ENCODE measurements at places on chromosomes 1 and 21. TPM values are rescaled to one million over a fixed set of nuclear protein-coding genes. Genes with fewer than 3 reads are reported as not detected.

GRCh38 chr1:59427155-59427554 lies 130.3 kb downstream of the FGGY start:
- DNase-seq = no peak

DNA sequence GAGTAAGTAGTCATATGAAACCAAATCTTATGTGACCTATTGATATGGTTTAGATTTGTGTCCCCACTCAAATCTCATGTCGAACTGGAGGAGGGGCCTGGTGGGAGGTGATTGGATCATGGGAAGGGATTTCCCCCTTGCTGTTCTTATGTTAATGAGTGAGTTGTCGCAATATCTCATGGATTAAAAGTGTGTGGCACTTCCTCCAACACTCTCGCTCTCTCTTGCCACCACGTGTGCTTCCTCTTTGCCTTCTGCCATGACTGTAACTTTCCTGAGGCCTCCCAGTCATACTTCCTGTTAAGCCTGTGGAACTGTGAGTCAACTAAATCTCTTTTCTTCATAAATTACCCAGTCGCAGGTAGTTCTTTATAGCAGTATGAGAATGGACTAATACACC lies 241.2 kb downstream of the RGS7 start:
- DNase-seq = no peak

- DNase-seq = no peak
Observed at GRCh38 chr1:115499253-115499652, 142.5 kb upstream of the VANGL1 start.

The MPZL1 gene
- 99.4 TPM for total RNA-seq

DNA sequence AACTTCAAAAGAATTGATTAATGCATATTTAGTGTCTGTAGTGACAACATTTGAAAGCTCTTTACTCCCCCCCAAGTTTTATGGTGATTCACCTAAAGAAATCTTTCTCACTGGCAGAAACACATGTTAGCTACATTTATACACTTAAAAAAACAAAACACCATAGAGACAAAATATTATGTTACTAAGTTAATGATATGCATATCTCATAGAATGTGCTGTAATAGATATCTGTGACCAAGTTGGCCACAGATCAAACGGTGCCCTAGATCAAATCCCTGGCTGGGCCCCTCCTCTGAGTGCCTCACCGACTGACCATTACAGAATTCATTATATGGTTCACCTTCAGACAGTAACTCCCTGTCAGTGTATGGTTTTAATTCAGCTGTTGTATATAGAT lies 322.1 kb upstream of the LYPLAL1 start:
- DNase-seq = no peak

GRCh38 chr1:114262337-114262736 lies 108.7 kb upstream of the SYT6 start:
- DNase-seq = no peak

GRCh38 chr1:12185036-12185917 lies 18.5 kb downstream of the TNFRSF1B start:
- peak; percentile 42 for DNase-seq

GRCh38 chr1:231715816-231716722 lies 89.5 kb downstream of the DISC1 start:
- DNase-seq = no peak

The KCNJ6 gene
- total RNA-seq = not detected

The ADAM15 gene
- total RNA-seq = 268 TPM

- DNase-seq = no peak
Observed at GRCh38 chr1:114011796-114012195, 32.5 kb downstream of the OLFML3 start.

- DNase-seq = no peak
Observed at GRCh38 chr1:77484926-77485325, 197.5 kb downstream of the ZZZ3 start.

DNA sequence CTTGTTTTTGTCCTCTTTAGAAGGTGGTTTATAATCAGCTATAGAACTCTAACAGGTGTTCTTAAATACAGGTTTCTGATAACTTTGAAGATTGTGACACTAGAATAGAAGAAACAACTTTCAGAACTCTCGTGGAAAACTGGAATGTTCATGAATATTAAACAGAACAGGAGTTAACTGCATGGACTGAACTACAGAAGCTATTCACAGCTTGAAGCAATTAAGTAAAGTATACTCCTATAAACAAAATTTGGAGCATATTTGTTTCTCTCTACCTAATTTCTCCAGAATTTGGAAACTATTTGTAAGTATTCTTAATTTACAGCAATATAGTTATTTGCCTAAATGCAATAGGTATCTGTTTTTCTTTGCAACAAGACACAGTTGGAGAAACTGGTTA lies 824.8 kb downstream of the ADGRL2 start:
- DNase-seq = peak; percentile 9

The CITED4 gene
- total RNA-seq = 10.9 TPM

The CA6 gene
- not detected for total RNA-seq

The SAMSN1 gene
- 5.3 TPM for total RNA-seq

GRCh38 chr1:208288495-208288894 lies 44.3 kb upstream of the PLXNA2 start:
- DNase-seq = no peak

DNA sequence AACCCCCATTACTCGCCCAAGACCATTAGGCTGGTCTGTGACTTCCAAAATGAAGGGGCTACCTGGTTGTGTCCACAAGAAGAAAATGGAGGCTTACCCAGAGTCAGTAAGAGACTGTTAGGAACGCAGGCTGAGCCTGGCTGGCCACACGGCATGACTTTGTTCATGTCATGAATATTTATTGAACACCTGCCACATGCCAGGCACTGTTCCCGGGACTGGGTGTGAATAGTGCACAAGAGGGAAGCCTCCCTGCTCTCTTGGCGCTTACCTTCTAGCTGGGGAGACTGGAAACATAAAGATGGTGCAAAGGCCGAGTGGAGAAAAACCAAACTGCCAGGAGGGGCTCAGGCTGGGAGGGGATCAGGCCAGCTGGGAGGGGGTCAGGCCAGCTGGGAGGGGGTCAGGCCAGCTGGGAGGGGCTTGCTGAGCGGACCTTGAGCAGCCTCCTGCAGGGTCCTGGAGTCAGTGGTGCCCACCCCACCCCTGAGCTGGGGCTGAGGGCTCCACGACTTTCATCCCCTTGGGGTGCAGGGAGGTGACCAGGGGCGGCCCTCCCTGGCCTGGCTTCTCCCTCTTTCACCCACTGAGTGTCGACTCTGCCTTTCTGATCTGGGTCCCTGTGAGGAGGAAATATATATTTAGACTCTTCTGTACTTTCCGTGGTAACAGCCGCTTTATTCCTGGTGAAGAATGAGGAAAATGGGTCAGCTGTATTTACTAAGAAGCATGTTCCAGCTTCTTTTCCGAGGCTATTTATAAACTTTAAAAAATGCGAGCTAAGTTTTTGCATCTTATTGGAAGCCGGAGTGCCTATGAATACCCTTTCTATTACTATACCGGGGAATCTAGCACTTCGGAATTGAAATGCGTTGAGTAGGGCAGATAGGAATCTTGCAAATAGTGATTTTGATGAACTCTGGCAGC lies 139.0 kb downstream of the CAMTA1 start:
- no peak for DNase-seq

DNA sequence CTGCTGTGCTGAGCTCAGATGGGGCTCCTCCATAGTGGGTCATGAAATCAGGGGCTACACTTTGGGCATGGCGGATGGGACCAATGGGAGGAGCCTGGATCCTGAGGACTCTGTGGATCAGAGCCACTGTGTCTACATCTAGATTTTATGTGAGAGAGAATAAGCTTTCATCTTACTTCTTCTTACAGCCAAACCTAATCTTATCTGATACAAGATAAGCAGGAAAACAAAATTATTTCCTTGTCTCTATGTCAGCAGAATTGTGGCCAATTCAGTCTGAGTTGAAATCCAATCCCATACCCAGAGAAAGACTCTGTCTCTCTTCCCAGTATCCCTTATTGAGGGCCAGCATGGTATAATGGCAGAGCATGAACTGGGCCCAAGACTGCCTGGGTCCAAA lies 56.2 kb downstream of the KIF14 start:
- no peak for DNase-seq

DNA sequence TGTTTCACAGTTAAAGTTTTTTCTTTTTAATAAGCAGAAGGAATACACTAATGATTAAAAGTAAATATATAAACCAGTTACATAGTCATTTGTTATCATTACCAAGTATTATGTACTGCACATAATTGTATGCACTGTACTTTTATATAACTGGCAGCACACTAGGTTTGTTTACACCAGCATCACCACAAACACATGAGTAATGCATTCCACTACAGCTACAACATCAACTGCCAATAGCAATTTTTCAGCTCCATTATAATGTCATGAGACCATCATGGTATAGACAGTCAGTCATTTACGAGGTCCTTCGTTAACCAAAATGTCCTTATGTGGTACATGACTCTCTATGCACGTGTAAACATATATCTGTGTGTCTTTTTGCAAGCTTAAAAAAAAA lies 35.2 kb downstream of the SCYL3 start:
- no peak for DNase-seq

DNA sequence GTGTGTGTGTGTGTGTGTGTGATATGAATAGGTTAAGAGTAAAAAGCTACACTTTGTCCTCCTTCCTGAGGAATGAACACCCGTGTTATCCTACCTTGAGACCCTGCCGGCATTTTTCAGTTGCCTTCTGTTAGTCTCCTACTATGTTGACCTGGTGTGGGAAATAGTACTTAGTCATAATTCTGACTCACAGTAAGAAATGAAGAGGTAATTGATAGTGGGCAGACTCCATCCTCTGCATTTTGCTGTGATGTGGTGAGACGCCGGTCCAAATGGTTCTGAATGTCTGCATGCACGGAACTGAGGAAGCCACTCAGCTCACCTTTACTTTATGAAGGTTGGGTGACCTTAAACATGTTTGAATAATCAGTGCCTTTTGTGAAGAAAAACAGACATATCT lies 12.6 kb downstream of the CD101 start:
- DNase-seq = no peak

GRCh38 chr1:53525595-53525994 lies 66.4 kb downstream of the DMRTB1 start:
- no peak for DNase-seq

The RIMS3 gene
- 0.14 TPM for total RNA-seq

GRCh38 chr1:168005529-168005928 lies 68.7 kb upstream of the MPC2 start:
- no peak for DNase-seq

GRCh38 chr1:207240325-207241101 lies 81.0 kb upstream of the CD55 start:
- DNase-seq = peak; percentile 59

The ANGPTL1 gene
- not detected for total RNA-seq

GRCh38 chr1:116853680-116854402 lies 55.9 kb upstream of the PTGFRN start:
- DNase-seq = peak; percentile 94

- no peak for DNase-seq
Observed at GRCh38 chr1:229117664-229118300, 153.1 kb upstream of the RAB4A start.

- DNase-seq = no peak
Observed at GRCh38 chr1:97827887-97828286, 92.9 kb downstream of the DPYD start.

- DNase-seq = peak; percentile 87
Observed at GRCh38 chr1:175520186-175520585, 223.2 kb downstream of the TNR start.

DNA sequence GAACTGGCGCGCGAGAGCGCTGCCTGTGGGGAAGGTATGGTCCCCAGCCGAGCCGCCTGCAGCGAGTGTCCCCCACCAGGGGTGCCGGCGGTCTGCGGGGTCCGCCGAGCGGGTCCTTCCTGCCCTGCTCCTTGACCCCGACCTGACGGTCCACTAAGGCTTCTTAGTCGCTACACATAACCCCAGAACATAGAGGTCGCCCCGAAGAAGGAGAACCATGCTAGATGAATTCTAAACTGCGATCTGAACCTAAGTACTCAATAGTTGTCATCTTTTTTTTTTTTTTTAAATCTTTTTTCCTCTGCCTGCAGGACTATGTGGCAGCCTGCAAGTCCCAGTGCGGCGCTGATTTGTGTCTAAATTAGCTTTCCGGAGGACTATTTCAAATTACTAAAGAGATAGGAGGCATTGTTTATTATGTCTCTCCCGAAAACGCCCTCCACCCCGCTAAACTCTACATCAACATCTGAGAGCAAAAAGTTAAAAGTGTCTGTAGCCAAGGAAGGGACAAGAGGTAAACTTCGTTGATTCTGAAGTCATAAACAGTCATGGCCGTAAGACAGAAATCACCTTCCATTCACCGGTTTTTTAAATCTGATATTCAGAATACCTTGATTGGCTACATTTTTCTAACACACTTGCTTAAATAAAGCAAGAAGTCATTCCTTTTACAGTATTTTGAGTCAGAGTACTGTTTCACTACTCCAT lies 476 bp downstream of the AXDND1 start:
- no peak for DNase-seq

GRCh38 chr1:224054012-224054411 lies 59.9 kb upstream of the FBXO28 start:
- peak; percentile 67 for DNase-seq

GRCh38 chr1:70720521-70720920 lies 309.5 kb downstream of the CTH start:
- DNase-seq = no peak

GRCh38 chr1:11523746-11524464 lies 45.0 kb downstream of the DISP3 start:
- no peak for DNase-seq

- DNase-seq = peak; percentile 16
Observed at GRCh38 chr1:233168384-233168783, 127.1 kb downstream of the PCNX2 start.

The SIM2 gene
- not detected for total RNA-seq

- DNase-seq = no peak
Observed at GRCh38 chr1:241846375-241846774, 1.6 kb upstream of the EXO1 start.

GRCh38 chr1:205047764-205048231 lies 4.8 kb downstream of the CNTN2 start:
- no peak for DNase-seq

GRCh38 chr1:179120736-179121135 lies 38.9 kb downstream of the TOR3A start:
- no peak for DNase-seq

DNA sequence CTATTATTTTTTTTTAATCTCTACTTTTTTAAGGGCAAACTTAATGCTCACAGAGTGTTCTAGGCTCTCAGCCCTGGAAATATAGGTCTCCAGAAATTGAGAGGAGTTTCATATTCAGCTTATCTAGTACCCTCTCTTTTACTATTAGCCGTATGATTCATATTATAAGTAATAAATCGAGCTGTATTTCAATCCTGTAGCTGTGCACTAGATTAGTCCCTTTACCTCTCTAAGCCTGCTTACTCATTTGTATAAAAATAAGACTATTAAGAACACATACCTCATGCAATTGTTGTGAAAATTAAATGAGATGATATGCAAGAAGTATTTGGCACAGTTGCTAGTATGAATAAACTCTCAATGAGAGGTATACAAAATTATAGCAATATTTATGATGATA lies 128.2 kb upstream of the HOOK1 start:
- no peak for DNase-seq

The MRPL24 gene
- total RNA-seq = 77.7 TPM

GRCh38 chr1:147264158-147264768 lies 21.8 kb downstream of the CHD1L start:
- no peak for DNase-seq

The DYRK3 gene
- total RNA-seq = 10.9 TPM

The NTMT2 gene
- total RNA-seq = not detected
